ENCODE measurements at places on chromosomes 11 and 22.

DNA sequence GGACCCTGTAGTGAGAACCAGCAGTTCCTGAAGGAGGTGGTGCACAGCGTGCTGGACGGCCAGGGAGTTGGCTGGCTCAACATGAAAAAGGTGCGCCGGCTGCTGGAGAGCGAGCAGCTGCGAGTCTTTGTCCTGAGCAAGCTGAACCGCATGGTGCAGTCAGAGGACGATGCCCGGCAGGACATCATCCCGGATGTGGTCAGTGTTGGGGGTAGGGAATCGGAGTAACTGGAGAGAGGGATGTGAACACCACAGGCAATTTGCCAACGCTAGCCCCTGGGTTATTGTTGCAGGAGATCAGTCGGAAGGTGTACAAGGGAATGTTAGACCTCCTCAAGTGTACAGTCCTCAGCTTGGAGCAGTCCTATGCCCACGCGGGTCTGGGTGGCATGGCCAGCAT lies 19.9 kb downstream of the MADD start:
- DNase-seq, result no peak

GRCh38 chr11:81477277-81477676 lies 1256.4 kb downstream of the FAM181B start:
- DNase-seq, result no peak

DNA sequence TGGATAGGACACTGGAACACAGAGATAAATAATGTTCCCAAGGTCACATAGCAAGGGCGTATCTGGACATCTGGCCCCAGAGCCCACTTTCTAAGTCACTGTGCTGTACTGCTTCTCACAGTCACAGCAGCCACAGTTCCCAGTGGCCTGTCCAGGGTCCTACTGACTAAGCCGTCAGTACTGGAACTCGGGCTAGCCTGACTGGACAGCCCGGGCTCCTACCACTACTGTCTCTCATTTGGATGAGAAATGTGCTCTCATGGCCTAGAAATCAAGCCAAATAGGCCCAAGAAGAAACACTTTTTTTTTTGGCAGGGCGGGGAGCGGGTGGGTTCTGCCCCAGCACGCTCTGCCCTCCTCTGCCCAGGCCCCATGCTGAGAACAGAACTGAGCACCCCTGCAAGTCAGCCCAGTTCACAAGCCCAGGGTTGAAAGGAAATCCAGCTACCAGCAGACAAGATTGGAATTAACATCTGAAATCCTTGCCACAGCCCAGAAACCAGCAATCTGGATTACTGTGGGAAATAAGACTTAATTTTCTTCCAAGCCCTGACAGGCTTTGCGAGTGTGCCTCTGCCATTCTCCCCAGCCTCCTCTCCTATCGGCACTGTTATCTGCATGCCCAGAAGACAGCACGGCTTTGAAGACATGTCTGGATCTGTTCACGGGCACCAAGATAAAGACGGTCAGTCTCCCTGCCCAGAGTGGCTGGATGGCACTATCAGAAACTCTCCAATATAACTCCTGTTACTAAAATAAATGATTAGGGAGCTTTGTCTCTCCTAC lies 182.9 kb upstream of the NCAM1 start:
- no peak for DNase-seq

- DNase-seq, result no peak
Measured at GRCh38 chr11:64353715-64354506, 5.1 kb upstream of the RPS6KA4 start.

DNA sequence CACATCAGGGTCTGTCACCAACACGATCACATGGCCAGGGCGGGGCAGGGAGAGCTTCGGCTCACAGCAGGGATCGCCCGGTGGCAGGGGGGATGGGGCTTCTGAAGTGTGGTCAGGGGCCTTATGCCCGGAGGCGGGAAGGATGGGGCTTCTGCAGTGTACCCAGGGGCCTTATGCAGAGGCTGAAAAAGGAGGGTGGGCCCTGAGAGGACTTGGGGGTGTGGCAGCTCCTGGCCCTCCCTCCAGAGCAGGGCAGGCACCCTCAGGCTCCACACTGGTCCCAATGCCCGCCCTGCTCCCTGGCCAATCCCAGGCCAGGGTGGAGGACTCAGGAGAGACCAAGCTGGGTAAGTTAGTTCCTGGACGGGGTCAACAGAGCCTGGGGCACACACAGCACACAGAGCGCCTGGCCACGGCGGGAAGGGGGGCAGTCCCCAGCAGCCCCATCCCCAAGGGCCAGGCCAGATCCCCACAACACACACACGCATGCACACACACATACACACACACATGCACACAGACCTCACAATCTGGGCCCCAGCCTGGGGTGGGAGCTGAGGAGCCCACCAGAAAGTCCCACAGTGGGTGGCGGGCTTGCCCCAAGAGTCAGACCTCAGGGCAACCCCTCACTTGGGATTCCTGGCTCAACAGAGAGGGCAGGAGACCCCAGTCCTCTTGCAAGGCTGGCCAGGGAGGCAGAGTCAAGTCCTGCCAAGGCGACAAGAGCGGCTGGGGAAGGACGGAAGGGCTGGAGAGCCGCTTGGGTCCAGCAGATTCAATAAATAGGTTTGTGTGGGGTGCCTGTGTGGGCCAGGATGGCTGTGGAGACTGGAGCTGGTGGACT lies 1.1 kb upstream of the CEND1 start:
- no peak for DNase-seq

- DNase-seq, result no peak
Measured at GRCh38 chr11:31421820-31422219, 52.2 kb downstream of the DNAJC24 start.

DNA sequence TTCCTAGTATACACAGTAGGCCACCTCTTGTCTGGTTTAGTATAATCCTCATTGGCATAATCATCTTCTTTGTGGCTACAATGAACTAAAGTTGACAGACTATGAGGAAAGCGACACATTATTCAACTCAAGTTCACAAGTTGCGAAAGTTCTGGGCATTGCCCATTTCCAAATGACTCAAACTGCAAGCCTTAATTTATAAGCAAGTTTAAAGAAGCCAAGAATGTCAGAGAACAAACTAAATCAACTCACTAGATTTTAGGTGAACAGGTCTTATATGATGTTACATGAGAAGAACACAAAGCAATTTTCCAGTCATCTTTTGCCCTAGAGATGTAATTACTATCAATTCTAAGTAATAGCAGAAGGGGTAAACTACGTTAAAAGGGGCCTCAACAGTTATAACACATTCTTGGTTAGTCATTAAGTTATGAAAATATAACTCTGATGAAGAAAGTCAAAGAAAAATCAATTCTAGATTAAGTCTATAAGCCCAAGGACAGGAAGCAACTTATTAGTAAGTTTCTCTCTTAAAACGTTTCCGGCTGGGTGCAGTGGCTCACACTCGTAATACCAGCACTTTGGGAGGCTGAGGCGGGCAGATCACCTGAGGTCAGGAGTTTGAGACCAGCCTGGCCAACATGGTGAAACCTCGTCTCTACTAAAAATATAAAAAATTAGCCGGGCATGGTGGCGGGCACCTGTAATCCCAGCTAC lies 21.5 kb downstream of the PICALM start:
- no peak for DNase-seq

- no peak for DNase-seq
Measured at GRCh38 chr11:125338886-125339811, 156.9 kb downstream of the FEZ1 start.

DNA sequence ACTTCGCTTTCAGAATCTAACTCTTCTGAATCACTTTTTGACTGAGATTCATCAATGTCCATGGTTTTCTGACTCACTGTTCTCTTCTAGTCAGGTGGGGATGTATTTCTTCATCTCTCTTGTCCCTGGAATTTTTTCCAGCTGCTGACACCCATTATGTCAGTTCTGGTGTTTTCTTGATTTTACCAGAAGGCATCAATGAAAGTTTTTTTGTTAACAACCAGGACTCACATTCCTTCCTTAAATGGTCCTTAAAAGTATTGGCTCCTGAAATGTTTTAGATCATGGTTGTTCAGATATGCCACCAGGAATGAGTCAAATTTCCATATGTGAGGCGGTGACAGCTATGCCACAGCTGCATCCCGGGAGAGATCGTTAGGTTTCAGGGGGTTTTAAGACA lies 12.9 kb downstream of the MICAL2 start:
- no peak for DNase-seq

DNA sequence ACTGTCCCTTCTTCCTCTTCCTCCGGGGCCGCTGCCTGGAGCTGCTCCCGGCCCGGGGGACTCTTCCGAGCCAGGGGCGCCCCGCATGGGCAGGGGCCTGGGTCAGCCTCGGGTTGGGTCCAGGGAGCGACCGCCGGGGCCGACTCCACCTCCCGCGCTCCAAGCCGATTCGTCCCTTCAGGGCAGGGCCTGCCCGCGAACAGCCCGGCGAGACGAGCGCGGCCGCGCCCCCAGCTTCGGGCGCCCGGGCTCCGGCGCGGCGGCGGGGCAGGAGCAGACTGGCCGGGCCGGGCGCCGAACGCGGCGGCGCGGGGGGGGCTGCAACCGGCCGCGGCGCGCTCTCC lies at the start of gene LARGE1:
Gene LARGE1 (minus strand): TSS at position 280 of the 344 bp plus-strand sequence.
- DNase-seq, result no peak

DNA sequence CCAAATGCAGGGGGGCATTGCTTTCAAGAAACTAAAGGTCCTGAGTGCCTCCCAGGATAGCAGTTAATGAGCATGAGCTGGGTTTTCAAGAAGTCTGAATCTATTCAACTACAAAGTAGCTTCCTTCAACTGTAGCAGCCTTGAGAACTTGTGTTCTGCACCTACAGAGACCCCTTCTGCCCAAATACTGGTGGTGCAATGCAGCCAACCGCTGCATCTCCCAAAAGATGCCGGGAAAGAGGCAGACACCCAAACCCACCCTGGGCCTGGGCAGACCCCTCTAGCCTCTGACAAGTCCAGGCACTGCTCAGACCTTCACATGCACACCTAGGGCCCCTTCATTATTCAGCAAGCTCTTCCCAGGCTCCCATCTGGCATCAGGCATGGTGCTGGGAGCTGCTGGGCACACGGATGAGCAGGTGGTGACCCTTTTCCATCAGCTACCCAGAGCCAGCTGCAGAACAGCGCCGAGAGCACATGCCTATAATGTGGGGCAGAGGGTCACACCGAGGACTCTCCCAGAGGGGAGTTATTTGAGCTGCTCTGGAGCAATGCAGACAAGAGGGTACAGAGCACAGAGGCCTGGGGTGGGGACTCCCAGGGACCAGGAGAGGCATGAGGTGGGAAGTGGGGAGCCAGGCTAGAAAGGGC lies 44.9 kb upstream of the ETS1 start:
- no peak for DNase-seq

- DNase-seq, result no peak
Measured at GRCh38 chr11:20363149-20363499, 390 bp upstream of the HTATIP2 start.

DNA sequence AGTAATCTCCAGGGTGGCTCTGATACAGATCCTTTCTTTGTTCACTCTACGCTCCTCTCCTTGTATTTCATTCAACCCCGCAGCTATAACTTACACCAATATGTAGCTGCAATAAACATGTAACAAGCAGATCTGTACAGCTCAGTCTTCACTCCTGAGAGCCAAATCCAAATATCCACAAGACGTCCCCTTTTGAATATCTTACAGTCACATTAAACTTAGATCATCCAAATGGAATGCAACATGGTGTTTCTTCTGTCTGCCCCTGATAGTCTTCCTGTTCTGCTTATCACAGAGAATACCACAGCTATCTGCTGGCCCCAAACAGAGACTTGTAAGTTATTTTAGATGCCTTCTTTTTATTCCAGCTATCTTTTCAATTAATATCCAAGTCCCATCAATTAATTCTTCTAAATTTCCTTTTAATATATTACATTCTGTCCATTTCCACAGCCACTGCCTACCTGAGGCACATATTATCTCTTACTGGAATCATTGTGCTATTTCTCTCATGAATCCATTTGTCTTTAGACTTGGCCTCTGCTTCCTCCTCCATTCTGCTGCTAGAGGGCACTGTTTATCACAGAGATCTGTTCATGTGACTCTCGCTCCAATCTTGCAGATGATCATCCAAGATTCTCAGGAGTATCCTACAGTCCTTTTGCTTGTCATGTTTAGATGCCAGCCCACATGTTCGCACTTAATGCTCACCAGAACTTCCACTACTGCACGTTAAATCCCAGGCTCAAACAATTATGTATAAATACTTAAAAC lies 908.6 kb downstream of the NTM start:
- no peak for DNase-seq

GRCh38 chr11:123590296-123590912 lies 64.0 kb downstream of the SCN3B start:
- no peak for DNase-seq

DNA sequence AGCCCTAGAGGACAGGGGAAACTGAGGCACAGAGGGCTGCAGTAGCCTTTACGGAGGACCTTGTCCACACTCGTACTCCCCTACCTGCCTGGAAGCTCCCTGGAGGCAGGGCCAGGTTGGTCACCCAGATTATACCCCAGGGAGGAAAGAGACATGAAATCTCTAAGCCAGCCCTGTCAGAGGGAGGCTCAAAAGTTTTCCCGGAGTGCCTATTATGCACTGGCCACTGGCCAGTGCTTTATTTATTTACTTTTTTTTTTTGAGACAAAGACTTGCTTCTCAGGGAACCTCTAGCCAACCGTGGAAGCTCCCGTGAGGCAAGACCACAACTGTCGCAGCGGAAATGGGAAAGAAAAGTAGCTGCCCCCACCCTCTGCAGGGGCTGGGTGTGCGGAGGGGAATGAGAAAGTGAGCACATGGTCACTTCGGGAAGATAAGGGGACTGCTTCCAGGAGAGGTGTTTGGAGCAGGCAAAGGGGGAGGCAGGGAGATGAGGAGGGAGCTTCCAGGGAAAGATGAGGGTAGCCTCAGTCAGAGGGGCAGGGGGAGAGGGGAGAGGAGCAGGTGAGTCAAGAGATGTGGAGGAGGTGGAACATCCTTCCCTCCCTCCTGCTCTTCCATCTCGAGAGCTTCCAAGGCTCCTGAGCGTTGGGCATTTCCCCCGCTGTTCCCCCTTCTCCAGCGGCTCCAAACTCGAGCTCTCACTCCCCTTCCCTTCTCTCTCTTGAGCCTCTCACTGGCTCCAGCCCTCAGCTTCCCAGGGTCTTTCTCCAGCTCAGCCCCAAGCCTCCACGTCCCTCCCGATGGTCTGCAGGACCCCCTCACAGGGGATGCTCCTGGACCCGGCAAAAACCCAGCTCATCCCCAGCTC lies 4.3 kb downstream of the IL2RB start:
- no peak for DNase-seq

DNA sequence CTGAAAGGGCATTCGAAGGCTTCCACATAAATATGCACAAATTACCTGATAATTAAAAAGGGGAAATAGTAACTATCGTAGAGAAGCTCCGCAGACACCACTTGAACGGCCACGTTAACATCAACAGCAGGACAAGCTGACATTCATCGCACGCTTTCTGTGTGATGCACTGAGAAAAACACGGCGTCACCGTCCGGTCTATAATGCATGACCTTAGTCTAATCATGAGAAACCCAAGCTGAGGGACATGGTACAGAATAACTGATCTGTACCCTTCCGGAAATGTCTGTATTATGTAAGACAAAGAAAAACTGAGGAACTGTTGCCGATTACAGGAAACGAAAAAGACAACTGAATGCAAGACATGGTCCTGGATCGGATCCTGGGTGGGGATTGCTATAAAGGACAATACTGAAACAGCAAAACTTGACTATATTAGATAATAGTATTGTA lies 678 bp upstream of the RANGAP1 start:
- DNase-seq, result peak; percentile 40

GRCh38 chr11:113814181-113814580 lies 34.6 kb downstream of the CLDN25 start:
- DNase-seq, result no peak

Data from effector CD4-positive, alpha-beta T cell (primary cell).